Kidney epithelial cell (primary cell): ENCODE measurements at places on chromosomes 2 and 18.

DNA sequence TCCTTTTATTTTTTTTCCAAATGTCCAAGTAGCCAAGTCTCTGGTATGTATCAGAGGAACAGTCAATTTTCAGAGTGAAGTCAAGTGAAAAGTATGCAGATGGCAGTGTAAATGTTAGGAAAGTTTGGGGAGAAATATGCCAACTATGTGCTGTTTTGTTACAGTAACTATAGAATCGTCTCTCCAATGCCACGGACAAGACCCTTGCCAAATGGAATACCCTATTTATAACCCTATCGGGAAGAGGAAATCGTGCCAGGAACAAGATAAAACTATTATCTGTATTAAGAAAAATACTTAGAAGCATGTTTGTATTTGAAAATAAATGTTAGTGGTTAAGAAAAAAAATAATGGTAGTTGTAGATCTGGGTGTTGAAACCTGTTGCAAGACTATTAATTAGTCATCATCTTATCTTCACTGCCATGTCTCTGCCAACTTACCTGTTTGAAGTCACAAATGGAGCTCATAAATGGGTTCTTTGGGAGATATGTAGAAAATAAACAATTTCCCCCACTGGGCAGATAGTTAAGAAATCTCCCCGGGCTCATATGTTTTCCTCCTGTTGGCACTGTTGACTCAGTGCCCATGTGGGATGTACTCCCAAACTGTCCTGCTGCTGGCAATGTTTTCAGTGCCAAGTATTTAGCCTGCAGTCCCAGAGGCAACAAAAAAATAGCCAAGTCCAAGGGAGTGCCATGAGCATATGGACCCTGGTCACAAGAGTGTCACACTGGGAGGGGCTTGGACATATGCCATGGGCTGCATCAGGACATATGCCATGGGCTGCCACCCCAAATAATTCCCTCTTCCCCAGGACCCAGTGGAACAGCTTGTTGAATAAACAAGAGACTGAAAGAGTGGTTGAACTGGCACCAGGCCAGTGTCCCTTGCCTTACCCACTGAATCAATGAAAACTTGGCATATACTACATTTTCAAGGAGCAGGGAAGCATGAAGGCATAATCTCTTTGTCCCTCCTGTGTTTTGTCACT is 366.9 kb downstream of the OSR1 start:
- DNase-seq = no peak

DNA sequence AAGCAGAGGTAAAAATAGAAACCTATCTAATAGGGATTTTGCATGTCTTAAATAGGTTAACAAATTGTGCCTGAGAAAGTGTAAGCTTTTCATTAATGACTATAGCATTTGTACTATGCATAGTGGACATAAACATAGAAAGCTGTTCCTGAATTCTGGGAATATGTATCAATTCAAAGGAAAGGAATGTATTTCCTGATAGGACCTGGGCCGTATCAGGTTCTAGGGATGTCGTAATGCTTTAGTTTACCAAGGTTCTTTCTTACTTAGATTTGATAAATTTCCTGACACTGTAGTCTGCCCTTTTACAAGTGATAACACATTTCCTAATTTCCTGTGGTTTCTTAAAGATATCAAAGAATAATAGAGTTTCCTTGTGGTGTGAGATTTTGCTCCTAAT is 191.3 kb downstream of the CDH7 start:
- no peak for DNase-seq

GRCh38 chr2:45834858-45835257 is 183.4 kb downstream of the PRKCE start:
- no peak for DNase-seq

DNA sequence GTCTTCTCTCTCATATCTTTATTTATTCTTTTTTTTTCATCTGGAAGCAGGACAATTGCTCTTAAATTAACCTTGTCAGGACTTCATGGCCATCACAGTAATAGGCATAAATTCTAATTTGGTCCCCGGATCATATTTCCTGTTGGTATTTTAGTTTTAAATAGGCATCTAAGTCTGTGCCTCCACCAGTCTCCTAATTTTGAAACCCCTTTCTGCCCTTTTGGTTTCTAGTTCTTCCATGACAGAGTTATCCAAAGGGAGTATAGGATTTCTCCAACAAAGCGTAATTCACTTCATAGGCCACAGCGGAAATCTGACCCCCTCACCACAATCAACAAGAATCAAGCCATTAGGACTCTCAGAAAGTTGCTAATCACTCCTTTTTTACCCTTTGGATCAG is 3.8 kb downstream of the EPHA4 start:
- no peak for DNase-seq

GRCh38 chr2:72932805-72933204 is 15.5 kb downstream of the EMX1 start:
- DNase-seq = no peak
